ENCODE measurements at places on chromosomes 12 and 14.

DNA sequence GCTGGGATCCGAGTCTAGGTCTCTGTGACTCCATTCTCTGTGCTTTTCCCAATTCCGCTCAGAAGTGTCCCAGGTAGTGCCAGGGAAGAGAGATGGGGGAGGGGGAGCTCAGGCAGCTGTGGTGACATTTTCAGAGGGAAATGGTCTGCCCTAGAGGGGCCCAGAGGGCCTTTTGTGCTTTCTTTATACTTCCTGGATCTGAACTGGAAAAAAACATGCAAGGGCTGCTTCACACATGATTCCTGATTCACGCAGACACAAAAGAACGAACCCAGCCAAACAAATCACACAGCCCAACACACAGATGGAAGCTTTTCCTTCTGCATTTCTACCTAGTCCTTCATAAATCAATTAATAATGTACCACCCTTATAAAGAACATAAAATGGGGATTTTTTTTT is 26.5 kb downstream of the GPR68 start:
- no peak for DNase-seq

- DNase-seq = no peak
Measured at GRCh38 chr14:105605464-105606304, 79.3 kb downstream of the TMEM121 start.

GRCh38 chr14:28926122-28926521 is 159.5 kb downstream of the FOXG1 start:
- DNase-seq = no peak

DNA sequence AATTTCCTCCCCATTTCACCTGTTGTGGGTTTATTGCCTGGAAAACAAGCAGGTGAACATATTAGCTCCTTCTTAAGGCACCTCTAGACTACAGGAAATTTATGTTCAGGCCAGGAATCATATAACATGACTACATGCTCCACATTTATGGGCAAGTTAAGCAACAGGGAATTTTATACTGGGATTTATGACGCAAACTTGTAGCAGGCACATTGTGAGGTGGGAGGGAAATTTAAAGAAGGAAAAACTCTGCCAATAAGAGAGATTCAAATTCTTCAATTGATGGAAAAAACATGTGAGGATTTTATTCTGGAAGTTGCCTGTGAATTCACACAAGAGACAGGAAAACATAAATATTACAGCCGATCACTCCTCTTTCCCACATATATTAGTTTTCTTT is 93.9 kb downstream of the TBC1D30 start:
- DNase-seq = no peak

Data from left colon (tissue), 2 donors.